Stimulated activated CD4-positive, alpha-beta T cell treated with anti-CD3 and anti-CD28 coated beads, Interleukin-1b, Interleukin-23, amount 100 ng/mL, for 1 hour (primary cell): ENCODE measurements at places on chromosomes 12 and 14.

DNA sequence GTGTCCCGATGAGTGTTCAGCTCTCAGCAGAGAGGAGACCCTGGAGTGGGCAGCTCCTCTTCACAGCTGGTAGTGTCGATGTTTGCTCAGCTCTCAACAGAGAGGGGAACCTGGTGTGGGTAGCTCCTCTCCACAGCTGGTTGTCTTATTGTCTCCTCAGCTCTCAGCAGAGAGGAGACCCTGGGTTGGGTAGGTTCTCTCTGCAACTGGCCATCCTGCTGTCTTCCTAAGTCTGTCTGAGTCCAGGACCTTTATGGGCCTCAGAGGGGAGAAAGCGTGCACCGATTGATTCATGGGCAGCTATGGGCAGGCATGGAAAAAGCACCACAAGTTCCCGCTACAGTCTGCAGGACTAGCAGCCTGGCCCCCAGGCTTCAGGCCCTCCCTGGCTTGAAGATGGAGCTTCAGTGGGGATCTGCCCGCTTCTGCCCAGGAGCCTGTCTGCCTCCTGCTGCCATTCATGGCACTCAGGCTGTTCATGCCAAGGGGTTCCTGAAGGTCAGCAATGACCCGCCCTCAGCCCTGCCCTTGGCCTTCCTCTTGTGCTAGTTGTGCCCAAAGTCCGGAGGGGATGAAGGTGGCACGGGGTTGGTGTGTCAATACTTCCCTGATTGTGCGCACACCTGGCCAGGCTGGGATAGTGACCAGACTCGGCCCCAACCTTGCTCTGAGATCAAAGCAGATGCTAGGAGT lies 224.2 kb downstream of the KCNC2 start:
- DNase-seq = no peak

- DNase-seq = no peak
These were observed 995.7 kb downstream of the GALC start for GRCh38 chr14:86997271-86997670.

DNA sequence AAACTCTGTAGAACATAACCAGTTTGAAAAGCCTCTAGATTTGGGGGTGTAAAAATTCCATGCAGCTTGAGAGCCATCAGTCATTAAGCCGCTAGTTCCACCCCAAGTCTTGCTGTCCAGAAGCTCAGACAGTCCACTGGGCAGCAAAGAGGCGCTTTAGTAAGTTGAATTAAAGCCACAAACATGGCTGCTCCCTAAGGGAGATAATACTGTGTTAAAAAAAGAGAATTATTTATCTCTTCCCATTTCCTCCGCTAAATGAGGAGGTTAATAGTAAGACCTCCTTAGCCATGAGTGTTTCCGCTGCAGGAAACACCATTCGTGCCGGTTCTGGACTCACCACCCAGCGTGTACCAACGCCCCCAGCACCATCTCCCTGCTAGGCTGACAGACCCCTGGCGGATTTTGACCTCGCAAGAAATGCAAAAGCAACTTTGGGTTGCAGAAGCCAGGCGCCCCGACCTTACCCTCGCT lies 536 bp downstream of the TM7SF3 start:
- DNase-seq = no peak

- DNase-seq = no peak
These were observed 10.6 kb downstream of the FNTB start for GRCh38 chr14:64997108-64997794.

DNA sequence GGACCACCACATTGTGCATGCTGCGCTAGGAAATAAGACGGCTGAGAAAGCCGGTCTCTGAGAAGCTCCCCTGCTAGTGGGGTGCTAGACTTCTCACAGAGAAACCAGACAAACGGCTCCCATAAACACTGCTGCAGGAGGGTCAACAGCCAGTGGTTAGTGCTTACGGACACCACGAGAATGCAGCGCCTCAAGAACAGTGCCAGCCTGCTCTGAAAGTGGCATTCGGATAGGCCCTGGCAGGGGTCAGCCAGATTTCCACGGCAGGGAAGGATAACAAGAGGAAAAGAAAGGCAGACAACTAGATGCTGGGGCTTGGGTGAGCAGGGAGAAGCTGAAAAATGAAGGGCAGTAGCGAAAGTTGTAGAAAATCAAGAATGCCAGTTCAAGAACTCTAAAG lies 26.4 kb downstream of the PPTC7 start:
- DNase-seq = no peak

- no peak for DNase-seq
These were observed 243.7 kb downstream of the TMEM132D start for GRCh38 chr12:129659961-129660622.

GRCh38 chr12:121003650-121004049 lies 12.6 kb downstream of the C12orf43 start:
- DNase-seq = no peak
